ENCODE measurements at places on chromosomes 2 and 18.

DNA sequence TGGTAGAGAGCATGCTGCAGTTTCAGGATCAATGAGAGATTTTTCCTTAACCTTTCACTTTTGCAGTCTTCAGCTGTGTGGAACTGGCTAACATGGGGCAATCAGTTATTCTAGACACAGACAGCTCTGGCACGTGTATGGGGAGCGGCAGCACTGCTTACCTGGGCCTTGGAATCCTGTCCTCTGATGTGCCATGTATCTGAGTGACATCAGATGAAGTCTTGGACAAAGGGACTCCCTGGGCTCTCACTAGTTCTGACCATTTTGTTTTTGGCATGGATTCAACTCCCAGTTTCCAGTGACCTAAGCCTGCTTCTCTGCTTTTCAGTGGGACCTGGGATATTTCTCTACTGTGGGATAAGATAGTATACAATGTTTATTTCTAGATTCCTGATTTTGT, 54.3 kb downstream of the RNF144A start:
- H3K27me3 ChIP-seq = no peaks in the 10 kb centered on the region
- no peak overlapping the region for H3K27ac ChIP-seq
- no peak for DNase-seq
- H3K4me1 ChIP-seq = no peaks in the 10 kb centered on the region
- H3K36me3 ChIP-seq = no peaks in the 10 kb centered on the region
- no peak overlapping the region for H3K4me3 ChIP-seq

- H3K27me3 ChIP-seq = no peaks in the 10 kb centered on the region
- H3K36me3 ChIP-seq = no peaks in the 10 kb centered on the region
- no peak overlapping the region for H3K27ac ChIP-seq
- no peak for DNase-seq
- H3K4me3 ChIP-seq = no peak overlapping the region
- no peaks in the 10 kb centered on the region for H3K4me1 ChIP-seq
Measured at GRCh38 chr2:10366601-10367270, 64.0 kb downstream of the HPCAL1 start.

DNA sequence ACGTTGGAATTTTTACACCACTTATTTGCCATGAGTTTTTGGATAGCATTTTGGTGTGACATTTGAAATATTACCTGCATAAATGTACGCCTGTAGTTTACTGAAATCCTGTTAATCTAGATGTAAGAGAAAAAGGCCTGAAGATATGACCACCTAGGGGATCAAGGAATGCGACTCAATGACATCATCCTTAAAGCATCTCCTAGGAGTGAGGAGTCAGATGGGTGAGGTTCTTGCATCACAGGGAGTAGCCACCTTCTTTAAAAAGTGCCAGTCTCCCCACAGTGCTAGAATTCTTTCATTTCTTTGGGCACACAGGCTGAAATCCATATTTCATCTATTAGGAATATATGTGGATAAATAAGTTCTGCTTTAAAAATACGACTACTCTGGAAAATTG, 34.5 kb downstream of the ADCYAP1 start:
- H3K27ac ChIP-seq = no peak overlapping the region
- H3K27me3 ChIP-seq = no peaks in the 10 kb centered on the region
- no peaks in the 10 kb centered on the region for H3K36me3 ChIP-seq
- peak; percentile 94 for DNase-seq

DNA sequence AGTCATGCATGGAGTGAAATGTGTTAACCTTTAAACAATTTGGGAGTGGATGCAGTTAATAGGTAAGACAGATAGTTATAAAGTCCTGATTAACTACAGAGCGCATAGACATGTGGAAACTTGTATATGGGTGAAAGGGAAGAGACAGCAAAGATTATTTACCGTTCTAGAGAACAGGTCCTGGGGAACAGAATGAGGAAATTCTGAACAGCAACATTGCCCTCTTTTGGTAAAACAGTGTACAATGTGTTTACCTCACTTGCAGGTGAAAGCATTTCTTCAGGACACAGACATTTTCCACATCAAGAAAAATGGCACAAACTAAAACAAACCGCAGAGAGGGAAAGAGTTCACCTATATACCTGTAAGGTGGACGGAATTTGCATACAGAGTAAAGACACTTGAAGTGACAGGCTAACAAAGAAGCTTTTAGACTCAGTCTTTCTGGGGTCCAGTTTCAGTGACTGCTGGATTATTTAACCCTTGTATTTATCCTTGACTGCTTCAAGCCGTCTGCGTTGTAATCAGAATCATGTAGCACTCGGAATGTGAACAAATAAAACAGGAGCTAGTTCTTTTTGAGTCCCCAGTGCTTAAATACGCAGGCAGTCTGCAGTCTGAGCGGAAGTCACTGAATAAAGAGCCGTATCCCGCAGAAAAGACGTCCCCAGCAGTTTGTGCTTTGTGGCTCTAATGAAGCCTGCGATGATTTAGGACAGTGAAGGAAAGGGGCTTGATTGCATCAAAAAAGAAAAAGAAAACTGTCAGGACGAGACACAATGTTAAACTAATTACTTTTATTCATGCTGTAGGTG, 364.8 kb upstream of the GALNT5 start:
- peak; percentile 85 for DNase-seq
- H3K27me3 ChIP-seq = no peaks in the 10 kb centered on the region
- no peaks in the 10 kb centered on the region for H3K36me3 ChIP-seq

DNA sequence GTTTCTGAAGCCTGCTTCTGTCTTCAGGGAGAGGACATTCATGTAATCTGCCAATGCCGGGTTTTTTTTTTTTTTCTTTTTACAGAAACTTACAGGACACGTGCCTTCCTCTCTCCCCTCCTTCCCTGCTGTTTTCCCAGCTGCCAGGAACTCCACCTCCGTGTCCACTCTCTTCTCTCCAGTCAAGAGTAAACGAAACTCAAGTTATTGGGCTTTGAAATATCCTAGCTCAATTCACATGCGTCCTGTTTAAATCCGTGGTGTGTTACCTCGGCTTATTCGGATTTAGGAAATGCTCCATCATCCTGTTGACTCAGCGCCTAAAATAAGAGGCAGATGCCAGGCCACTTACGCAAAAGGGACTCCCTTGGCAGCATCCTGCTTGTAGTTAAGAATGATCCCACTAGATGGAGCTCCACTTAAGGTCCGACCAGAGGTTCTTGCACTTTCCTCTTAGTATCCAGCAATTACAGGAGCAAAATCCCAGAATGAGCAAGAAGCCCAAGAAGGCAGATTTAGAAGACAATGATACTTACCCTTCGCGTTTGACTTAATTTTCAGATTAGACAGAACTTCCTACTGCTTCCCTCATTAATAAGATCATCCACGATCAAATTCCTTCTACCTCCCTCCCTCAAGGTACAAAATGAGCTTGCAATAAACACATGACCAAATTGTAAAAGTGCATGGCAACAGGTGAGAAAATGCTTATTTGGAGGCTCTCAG, 97.2 kb upstream of the ZCCHC2 start:
- DNase-seq = peak; percentile 96
- H3K27ac ChIP-seq = no peak overlapping the region
- H3K36me3 ChIP-seq = no peaks in the 10 kb centered on the region
- no peaks in the 10 kb centered on the region for H3K27me3 ChIP-seq

GRCh38 chr2:207881902-207882301, 112.2 kb upstream of the FZD5 start:
- H3K27me3 ChIP-seq = no peaks in the 10 kb centered on the region
- DNase-seq = no peak
- no peaks in the 10 kb centered on the region for H3K36me3 ChIP-seq
- no peak overlapping the region for H3K4me3 ChIP-seq
- no peaks in the 10 kb centered on the region for H3K4me1 ChIP-seq
- no peak overlapping the region for H3K27ac ChIP-seq

GRCh38 chr2:55954306-55955035, 30.9 kb upstream of the EFEMP1 start:
- no peaks in the 10 kb centered on the region for H3K27me3 ChIP-seq
- no peaks in the 10 kb centered on the region for H3K4me1 ChIP-seq
- H3K27ac ChIP-seq = no peak overlapping the region
- no peaks in the 10 kb centered on the region for H3K36me3 ChIP-seq

GRCh38 chr2:168185583-168186274, 61.7 kb downstream of the STK39 start:
- no peak overlapping the region for H3K27ac ChIP-seq
- no peaks in the 10 kb centered on the region for H3K36me3 ChIP-seq
- DNase-seq = peak; percentile 54
- no peaks in the 10 kb centered on the region for H3K27me3 ChIP-seq
- H3K4me1 ChIP-seq = peaks cover 6% of the 10 kb centered on the region

DNA sequence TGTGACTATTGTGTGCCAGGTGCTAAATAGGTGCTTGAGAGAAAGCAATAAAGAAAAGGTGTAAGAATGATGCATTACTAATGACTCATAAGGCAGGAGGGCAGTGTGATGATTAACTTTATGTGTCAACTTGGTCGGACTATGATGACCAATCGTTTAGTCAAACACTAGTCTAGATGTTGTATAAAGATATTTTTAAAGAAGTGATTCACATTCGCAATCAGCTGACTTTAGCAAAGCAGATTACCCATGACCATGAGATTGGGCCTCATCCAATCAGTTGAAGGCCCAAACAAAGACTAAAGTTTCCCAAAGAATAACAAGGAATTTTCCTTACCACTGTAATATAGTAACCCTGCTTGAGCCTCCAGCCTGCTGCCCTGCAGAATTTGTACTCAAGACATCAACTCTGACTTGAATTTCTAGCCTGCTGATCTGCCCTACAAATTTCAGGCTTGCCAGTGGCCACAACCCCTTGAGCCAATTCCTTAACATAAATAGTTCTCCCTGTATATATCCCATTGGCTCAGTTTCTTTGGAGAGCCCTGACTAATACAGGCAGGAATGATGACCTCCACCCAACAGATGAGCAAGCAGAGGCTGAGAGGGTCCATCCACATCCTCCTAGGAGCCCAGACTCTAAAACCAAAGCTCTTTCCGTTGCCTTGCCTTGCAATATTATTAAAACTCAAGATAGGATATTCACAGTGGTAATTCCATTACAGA, 132.6 kb downstream of the ACTR3 start:
- no peaks in the 10 kb centered on the region for H3K4me1 ChIP-seq
- H3K36me3 ChIP-seq = no peaks in the 10 kb centered on the region
- no peak overlapping the region for H3K27ac ChIP-seq
- no peak overlapping the region for H3K4me3 ChIP-seq
- no peaks in the 10 kb centered on the region for H3K27me3 ChIP-seq
- peak; percentile 7 for DNase-seq

DNA sequence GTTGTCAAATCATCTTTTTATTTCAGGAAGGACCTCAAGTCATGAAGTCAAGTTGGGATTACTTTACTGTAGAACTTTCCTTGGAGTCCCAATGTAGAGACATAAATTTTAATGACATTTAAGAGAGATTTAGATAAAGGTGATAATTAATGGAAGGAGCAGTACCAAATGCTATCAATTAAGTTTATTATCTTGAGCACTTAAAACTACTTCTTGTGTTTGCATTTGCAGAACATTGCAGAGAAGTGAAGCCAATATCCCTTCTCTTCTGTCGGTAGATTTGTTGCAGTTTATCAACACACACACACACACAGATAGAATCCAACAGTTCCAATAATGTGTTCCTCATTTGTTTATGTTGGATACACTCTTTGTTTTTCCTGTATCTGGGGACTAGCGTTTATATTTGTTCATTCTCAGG, 570.7 kb downstream of the EPHA4 start:
- no peak for DNase-seq
- no peaks in the 10 kb centered on the region for H3K27me3 ChIP-seq
- no peak overlapping the region for H3K27ac ChIP-seq
- no peaks in the 10 kb centered on the region for H3K36me3 ChIP-seq

DNA sequence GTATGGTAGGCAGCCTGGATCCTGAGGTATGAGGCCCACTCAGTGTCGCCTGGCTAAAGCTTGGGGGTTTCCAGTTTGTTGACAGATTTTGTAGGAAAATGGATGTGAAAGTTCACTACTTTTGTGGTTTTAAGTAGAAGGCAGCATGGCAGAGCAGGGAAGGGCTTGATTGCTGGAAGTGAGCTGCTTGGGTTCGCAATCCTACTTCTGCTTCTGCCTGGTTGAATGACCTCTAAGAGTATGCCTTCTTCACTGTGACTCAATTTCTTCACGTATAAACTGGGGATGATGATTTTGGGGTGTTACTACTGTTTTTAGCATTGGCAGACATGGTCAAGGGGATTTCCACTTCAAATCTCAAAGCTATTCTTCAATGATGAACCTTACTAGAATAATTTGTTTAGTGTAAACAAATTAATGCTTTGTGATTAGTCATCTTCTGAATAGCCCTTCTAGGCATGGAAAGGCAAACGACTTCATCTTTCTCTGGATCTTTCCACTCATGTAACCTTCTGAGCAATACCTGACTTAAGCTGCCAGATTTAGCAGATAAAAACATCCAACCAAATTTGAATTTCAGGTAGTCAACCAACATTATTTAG, 13.2 kb downstream of the BMP10 start:
- H3K36me3 ChIP-seq = no peaks in the 10 kb centered on the region
- H3K27me3 ChIP-seq = no peaks in the 10 kb centered on the region
- H3K27ac ChIP-seq = no peak overlapping the region
- no peak overlapping the region for H3K4me3 ChIP-seq

- peak; percentile 70 for DNase-seq
- peaks cover 7% of the 10 kb centered on the region for H3K4me1 ChIP-seq
- H3K36me3 ChIP-seq = no peaks in the 10 kb centered on the region
- H3K27ac ChIP-seq = peak overlapping the region; percentile 17
- no peak overlapping the region for H3K4me3 ChIP-seq
Measured at GRCh38 chr2:74025971-74026612, 41.4 kb downstream of the TET3 start.

DNA sequence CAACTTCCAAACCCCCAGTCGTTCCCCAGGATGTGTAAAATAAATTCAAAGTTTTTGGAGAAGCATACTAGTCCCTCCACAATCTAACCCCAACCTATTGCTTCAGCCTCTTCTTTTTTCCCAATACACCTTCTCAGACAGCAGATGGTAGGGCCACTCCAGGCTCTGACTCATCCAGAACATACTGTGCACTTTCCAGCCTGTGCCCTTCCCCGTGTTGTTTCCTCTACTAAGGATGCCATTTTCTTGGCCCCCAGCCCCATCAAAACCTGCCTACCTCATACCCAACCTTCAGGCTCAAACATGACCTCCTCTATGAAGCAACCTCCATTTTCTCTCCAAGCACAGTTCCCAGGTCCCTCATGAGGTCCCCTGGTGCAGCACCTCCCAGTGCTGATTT, 669.3 kb downstream of the BCL11A start:
- H3K4me3 ChIP-seq = no peak overlapping the region
- DNase-seq = no peak
- no peaks in the 10 kb centered on the region for H3K36me3 ChIP-seq

DNA sequence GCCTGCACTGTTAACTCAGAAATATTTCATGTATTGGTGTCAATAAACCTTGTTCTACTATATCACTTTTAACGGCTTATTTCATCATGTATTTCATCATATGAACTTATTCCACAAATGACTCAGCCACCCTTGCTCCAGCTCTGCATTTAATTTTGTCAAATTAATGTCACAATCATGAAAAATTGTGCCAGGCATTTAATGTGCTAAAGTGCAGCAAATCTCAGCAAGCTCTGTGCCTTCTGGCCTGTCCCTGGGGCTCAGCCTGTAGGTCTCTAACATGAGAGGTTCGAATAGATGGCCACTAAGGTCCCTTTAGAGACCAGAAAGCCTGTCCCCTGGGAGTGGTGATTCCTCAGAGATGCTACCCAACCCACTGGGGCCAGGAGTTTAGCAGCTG, 28.6 kb downstream of the BOD1L2 start:
- no peak for DNase-seq
- H3K4me1 ChIP-seq = no peaks in the 10 kb centered on the region
- H3K4me3 ChIP-seq = no peak overlapping the region
- no peaks in the 10 kb centered on the region for H3K36me3 ChIP-seq
- H3K27me3 ChIP-seq = no peaks in the 10 kb centered on the region

Measured in mesendoderm (in vitro differentiated cells).